ENCODE measurements at places on chromosomes 3 and 15. TPM values are rescaled to one million over a fixed set of nuclear protein-coding genes. Genes with fewer than 3 reads are reported as not detected.

The ATXN7 gene
- total RNA-seq, result 13.6 TPM

The ROBO2 gene
- 14.5 TPM for total RNA-seq

The WDR93 gene
- total RNA-seq, result not detected

The NANOGP8 gene
- total RNA-seq, result not detected

The ROPN1B gene
- not detected for total RNA-seq

The SLC9C1 gene
- total RNA-seq, result not detected

The A4GNT gene
- total RNA-seq, result not detected

The REC114 gene
- not detected for total RNA-seq

The CPN2 gene
- total RNA-seq, result not detected

The SRGAP3 gene
- total RNA-seq, result 1.4 TPM

The HDGFL3 gene
- total RNA-seq, result 9.5 TPM

The DNAH12 gene
- under 0.01 TPM for total RNA-seq

The KBTBD12 gene
- not detected for total RNA-seq

Data from IMR-90 (cell line).